Stimulated activated CD4-positive, alpha-beta T cell treated with anti-CD3 and anti-CD28 coated beads, Interleukin-4, amount 100 ng/mL, for 1 hour (primary cell): ENCODE measurements at places on chromosomes 16 and 17.

DNA sequence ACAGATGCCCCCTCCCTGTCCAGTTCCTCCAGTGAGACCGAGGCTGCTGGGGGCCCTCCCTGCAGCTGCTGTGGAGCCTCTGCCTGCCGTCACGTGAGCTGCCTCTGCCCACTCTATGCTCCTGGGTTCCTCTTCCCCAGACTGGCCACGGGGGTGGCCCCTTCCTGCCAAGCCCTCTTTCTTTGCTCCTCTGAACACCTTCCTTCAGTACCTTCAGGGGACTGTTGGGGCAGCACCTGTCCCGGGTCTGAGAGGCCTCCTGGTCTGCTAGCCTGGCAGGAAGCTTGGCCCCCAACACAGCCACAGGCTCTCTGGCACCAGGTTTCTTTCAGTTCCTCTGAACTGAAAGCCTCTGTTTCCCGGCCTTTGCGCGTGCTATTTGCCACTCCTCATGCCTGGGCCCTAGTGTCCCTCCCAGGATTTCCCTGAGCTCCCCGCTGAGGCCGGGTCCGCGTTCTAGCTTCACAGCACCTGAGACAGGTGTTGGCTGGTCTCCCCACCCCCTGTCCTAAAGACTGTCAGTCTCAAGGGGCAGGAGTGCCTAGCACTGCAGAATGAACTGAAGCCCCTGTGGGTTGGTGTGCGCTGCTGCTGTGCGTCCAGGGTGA lies 6.6 kb upstream of the ATP6V0C start:
- DNase-seq: no peak

GRCh38 chr16:50801036-50801435 lies 59.1 kb downstream of the CYLD start:
- no peak for DNase-seq

DNA sequence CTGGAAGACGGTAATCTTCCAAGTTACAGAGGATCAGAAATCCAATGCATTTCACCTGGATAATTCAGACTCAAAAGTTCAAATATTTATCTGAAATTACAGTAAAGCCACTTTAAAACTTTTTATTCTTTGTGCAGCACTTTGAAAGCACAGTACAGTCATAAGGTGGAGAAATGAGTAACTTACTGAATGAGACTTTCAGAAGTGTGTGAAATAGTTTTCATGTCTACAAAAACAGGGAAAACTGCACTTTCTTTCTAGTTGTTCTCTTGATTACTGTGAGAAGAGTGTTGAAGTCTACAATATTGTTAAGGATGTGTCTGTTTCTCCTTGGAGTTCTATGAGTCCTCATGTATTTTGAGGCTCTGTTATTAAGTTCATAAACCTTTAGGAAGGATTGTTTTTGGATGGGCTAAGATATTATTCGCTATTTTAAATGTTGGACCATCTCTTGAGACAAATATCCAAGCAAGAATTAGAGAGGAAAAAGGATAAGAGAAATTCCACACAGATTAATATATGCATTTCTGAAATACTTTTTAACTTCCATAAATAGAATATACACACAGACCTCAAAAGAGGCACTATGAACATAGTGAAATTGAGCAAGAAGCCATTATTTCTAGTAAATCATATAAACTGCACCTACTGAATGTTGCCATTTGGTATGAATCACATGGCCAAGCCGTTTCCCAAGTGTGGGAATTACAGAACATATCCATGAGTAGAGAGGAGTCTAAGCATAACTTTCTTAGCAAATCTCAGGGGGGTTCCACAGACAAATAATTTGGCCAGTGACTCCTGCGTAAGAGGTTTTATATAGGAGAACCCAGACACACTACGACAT lies 83.6 kb upstream of the PLEKHM1 start:
- DNase-seq: no peak

- DNase-seq: no peak
These were observed 48.3 kb downstream of the ZDHHC7 start for GRCh38 chr16:84963066-84963465.

DNA sequence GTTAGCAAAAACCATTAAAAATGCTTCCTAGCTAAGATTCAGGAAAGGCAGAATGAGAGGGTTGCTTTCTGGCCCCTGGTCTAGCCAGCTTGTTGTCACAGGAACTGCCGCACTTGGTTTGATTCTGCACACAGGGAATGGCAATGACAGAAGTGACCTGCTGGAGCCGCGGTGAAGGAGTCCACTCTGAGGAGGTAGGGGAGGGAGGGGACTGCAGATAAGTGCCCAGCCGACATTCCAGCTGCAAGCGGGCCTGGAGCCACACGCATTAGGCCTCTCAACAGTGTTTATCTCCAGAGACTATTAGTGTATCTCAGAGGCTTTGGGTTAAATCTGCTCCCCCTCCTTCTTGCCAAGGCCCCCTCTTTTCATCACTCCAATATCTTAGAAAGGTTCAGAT lies 38.6 kb downstream of the CDRT15 start:
- DNase-seq: no peak

GRCh38 chr17:65759532-65759931 lies 198.1 kb upstream of the AXIN2 start:
- DNase-seq: no peak

DNA sequence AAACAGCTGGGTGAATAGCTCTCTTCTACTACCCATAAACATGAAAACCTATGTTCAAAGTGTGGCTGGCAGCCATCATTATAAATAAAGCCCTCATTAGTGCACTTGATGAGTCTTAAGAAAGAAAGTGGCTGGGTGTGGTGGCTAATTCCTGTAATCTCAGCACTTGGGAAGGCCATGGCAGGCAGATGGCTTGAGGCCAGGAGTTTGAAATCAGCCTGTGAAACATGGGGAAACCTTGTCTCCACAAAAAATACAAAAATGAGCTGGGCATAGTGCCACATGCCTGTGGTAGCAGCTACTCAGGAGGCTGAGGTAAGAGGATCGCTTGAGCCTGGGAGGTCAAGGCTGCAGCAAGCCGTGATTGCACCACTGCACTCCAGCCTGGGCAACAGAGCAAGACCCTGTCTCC lies 28.3 kb upstream of the APPBP2 start:
- DNase-seq: no peak
